Right kidney (tissue), 9 donors: ENCODE measurements at places on chromosomes 6 and 20.
A peak's percentile ranks its signal among the peaks of the same experiment; 100 is the strongest.

- no peak for DNase-seq
These were observed 66.6 kb upstream of the CCN6 start for GRCh38 chr6:111987295-111987694.

DNA sequence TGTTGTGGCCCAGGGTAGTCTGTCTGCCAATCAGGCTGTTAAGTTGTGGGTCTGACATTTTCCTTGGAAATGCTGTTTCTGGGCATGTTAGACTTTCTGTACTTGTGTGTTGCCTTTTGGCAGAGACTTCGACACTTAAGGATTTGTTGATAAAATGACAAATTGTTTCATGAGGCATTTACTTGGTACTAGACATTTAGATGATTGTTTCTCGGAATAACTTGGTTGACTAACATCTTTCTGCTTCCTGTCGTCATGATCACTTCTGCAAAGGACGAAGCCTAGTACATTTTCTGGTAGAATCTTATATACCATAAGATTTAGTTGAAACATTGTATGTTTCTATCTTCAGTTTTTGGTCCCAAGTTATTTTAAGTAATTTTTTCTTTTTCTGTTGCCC lies 34.1 kb downstream of the UTRN start:
- DNase-seq, result no peak

DNA sequence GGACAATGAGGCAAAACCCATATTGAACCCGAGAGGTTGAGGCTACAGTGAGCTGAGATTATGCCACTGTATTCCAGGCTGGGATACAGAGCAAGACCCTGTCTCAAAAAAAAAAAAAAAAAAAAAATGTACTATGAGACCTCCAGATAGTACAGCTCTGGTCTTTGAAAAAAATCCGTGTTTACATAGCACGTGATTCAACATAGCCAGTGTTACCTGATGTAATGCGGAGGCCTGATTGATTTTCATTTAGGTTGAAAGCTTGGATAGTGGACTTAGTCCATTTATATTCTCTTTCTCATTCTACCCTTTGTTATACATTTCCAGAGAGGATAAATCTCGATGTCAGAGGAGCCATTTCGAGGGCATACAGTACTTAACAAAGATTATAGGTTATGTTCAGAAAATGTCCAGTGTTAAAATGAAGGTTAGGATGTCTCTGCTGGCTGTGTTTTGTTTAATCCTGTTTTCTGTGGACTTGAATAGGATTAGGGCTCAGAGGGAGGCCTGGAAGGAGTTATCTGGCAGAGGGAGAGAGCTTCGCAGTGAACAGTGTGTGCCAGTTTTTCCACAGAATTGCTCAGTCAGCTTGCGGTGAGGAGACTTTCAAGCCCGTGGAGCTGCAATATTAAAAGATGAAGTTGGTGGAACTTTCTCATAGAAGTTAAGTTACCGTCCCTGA lies 33.9 kb upstream of the BCLAF1 start:
- no peak for DNase-seq

DNA sequence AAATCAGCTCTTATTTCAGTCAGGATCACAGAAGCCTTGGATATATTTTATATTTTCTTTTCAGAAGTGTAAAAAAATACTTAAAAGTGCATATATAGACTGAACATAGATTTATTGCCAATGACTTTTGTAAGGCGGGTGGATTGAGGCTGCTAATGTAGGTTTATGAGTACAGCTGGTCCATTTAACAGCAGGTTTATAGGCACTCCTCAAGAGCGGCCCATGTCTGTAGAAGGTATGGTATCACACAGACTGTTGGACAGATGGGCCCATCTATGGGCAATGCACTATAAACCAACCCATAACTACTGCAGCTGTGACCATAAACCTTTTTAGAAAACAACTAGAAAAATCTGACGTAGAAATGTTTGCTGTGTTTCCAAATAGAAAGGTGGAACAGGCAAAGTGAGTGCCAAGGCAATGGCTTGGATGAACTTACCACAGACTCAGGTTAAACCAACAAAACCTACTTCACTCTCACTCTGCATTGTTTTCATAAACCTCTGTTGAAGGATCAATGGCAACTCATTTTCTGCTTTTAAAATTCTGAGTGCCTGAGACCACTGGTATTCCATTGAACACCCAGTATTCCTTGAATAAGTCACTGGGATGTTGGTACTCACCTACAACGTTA lies 170.6 kb upstream of the EYA4 start:
- no peak for DNase-seq

DNA sequence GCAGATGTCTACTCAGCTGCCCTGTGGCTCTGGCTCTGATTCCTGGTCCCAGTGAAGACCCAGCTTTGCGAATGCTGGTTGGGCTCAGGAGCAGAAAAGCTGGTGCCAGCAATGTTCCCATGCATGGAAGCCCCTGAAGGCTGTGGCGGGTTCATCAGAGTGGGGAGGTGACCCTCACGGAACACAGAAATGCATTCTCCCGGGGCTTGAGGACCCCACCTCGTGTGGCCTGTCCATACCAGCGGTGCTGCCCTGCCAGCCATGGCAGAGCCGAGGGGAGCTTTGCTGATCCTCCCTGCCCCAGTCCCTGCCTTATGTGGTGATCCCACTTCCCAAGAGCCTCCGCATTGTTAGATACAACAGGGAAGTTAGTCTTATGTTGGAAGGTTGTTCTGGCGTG lies 157.7 kb upstream of the THBS2 start:
- no peak for DNase-seq

DNA sequence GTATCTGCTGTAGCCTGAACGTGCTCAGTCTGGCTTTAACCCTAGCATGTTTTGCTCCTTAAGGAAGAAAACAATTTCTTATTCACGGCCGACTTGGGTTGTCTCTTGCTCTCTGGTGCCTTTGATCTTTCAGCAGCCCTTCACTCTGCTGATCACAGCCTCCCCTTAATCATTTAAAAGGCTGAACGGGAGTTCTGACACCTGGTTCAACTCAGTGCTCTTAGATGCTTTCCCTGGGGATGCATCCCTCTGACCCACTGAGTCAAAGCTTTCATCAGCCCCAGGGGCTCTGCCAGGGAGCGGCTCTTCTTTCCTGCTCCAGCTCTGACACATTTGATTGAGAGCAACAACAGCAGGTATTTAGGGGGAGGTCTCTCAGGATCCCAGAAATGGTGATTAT lies 79.0 kb upstream of the FYN start:
- peak; percentile 32 for DNase-seq

- DNase-seq, result no peak
These were observed 12.2 kb downstream of the ZNF831 start for GRCh38 chr20:59175861-59176260.

- DNase-seq, result no peak
These were observed 10.1 kb downstream of the TNFAIP3 start for GRCh38 chr6:137877113-137877512.

DNA sequence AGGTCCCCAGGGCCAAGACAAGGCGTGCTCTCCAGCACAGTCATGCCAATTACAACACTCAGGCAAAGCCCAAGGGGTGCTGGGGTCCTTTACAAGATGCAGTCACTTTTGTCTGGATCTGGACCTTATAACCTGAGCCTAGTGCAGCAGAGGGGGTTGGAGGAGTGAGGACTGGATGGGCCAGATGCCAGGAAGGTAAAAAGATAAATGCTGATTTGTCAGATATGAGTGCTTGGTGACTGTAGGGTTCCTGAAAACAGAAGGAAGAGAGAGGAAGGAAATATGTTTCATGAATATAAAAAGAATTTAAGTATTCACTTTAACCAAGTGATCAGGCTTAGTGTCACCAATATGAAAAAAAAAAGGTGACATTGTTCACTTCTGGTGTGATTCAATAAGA lies 43.4 kb upstream of the TFAP2A start:
- no peak for DNase-seq

GRCh38 chr20:63698739-63699465 lies 2.5 kb downstream of the TNFRSF6B start:
- DNase-seq, result no peak

- no peak for DNase-seq
These were observed 35.2 kb upstream of the CLDN20 start for GRCh38 chr6:155228546-155229166.

DNA sequence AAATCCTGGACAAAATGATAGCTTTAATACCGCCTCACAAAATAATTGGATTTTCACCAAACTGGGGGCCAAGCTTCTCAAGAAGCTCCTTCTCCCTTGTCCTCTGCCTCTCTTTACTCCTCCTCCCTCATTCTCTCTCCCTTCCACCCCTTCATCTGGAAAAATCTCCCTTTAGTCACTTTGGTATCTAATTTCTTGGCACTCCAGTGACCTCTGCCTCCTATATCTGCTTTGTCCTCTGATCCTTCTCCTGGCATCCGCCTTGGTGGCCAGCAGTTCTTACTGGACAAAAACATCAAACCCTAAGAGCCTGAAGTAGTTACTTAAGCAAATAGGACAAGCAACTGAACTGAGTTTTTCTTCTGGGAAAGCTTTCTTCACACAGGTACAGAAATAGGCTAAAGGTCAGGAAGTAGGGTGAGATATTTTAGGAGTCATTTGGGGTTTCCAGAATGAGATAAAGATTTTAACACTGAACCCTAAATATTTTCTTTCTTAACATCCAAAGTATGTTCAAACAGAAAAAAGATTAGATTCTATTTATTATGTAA lies 220.7 kb downstream of the ARHGAP18 start:
- DNase-seq, result no peak

GRCh38 chr20:44106615-44107014 lies 80.4 kb downstream of the JPH2 start:
- DNase-seq, result no peak
